ENCODE measurements at places on chromosomes 7 and 10.

GRCh38 chr7:16420329-16420648 is 1.0 kb downstream of the CRPPA start:
- no peak for DNase-seq

DNA sequence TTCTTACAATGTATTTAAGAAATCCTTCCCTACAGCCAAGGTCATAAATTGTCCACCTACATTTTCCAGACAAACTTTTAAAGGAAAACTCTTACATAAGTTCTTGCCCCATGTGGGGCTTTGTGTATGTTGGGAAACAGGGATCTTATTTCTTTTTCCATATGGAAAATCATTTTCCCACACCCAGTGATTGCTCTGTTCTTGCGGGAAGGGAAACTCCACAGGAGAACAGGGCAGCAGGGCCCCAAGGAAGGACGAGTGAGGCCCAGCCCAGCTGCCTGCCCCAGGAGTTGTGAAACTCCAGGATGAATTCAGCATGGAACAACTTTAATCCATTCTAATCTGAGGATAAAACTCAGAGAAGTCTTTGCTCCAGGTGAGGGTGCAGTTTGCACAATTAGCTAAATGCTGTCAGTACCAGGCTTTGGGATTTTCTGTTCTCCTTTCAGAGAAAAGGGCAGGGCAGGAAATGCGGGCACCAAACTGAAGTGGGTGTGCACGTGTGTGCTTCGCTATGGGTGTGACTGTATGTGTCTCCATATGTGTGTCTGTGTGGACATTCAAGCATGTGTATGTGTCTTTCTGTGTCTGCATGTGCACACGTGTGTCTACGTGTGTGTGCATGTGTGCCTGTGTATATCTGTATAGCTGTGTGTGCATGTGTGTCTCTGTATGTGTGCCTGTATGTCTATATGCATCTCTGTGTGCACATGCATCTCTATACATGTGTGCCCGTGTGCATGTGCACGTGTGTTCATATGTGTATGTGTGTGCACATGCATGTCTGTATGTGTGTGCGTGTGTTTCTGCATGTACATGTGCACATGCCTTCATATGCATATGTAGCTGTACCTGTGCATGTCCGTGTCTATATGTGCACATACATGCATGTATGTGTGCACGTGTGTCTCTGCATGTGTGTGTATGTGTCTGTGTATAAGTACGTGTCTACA is 102.0 kb upstream of the FAM20C start:
- no peak for DNase-seq

DNA sequence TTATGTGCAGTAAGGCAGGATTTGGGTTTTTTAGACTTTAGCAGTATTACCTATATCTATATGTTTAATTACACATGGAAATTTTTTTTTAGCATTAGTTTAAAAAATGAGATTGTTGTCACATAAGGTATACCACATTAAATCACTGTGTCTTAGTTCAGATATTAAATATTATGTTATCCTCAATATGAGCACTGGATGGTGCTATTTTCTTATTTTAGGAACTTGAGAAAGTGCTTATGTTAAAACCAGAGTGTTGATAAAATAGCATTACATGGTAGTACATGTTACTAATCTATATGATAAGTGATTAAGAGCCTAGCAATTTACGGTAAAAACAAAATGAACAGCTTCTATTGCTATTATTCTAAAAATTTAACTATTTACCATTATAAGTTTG is 28.8 kb downstream of the MIOS start:
- no peak for DNase-seq

- DNase-seq = no peak
These were observed 5.7 kb upstream of the ZNF503 start for GRCh38 chr10:75407224-75407712.

- no peak for DNase-seq
These were observed 58.1 kb downstream of the PRTFDC1 start for GRCh38 chr10:24894309-24894708.

- no peak for DNase-seq
These were observed 62.4 kb upstream of the WAPL start for GRCh38 chr10:86583983-86584382.

- no peak for DNase-seq
These were observed 26.6 kb downstream of the SLC29A3 start for GRCh38 chr10:71345694-71346093.

DNA sequence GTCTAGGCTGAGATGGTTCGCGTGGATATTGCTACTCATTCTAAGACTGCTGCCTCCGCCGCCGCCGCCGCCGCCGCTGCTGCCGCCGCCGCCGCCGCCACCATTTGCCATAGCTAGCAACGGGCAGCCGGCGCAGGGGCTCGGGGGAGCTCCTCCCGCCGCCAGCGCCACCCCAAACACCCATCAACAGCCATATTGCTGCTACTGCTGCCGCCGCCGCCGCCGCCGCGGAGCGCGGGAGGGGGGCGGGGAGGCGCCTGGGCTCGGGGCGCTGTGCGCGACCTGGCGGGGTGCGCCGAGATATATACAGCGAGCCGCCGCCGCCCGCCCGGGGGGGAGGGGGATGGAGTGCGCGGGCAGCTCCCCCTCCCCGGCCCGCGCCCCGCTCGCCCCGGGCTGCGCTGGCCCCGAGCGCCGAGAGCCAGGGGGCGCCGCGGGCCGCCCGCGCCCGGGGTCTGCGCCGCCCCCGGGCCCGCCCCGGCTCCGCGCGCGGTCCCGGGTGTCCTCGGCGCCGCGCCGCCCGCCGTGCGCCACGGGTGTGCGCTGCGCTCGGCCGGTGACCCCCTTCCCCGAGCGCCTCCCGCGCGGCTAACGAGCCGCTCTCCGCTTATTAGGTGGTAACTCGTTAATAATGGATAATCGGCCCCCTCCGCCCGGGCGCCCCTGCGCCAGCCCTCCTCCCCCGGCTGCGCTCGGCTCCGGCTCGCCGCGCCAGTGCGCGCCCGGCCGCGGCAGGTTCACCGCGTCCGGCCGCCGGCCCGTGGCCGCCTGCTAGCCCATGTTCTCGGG is at the start of gene KCNMA1:
Gene KCNMA1 (minus strand): TSS at position 277 of the 789 bp plus-strand sequence.
- DNase-seq = no peak

- DNase-seq = no peak
These were observed 346.2 kb upstream of the AOAH start for GRCh38 chr7:37070471-37070870.

GRCh38 chr10:110260746-110261477 is 43.8 kb downstream of the SMNDC1 start:
- DNase-seq = no peak

DNA sequence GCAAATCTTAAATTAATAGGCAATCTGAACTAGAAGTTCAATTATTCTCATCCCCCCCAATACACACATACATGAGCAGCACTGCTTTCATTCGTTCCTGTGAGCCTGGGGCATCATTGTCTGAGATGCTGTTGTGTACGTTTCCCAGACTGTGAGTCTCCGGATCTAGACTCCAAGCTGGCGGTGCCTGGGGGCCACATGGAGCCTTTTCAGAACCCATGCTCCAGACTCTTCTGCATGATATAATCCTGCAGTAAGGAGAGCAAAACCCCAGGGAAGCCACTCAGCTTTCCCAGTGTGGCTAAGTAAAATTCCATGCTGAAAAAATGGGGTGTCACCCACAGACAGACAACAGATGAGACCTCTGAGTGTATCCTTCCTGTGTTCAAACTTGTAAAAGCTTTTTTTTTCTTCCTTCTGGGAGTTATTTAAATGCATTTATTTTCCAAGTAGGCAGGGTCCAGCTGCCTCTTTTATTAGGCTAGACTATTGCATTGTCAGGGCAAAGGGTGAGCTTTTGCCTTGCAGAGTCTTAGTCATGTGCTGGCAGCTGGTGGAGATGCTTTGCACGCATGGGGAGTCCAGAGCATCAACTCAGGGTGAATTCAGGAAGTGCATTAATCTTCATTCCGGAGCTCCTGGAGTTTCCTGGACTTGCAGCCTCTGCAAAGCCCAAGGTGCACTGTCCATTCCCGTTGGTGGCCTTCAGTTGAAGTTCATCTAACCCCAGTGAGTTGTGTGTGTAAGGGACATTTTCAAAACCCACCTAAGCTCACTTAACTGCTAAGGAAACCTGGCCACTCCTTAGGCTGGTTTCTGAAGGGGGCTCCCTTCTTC is 185.7 kb upstream of the ADO start:
- DNase-seq = no peak

DNA sequence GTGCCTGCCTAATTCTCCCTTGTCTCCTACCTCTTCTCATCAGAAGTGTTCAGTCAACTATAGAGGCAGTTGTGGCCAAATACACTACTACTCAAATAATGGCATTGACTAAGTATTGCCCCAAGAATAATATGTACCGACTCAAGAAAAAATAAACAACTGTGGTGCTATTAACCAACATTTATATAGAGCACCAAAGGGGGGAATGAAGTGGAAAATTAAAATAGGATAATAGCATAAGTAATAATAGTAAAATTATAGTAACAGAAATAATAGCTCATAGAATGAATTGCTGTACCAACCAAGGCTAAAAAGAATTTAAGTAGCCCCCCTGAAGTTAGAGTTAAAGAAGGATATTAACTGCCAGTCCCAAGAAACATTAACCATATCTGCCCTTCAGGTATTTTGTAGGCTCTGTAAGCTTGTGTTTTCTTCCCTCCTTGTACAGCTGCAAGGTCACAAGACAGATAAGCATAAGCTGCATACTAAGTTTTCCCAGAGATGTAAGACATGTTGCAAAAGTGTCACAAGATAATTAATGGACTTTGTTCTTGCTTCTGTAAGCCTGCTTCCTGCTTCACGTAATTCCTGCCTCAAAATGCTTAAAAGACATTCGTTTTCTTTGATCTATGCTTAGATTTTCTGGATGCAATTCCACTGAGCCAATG is 10.9 kb upstream of the CYREN start:
- no peak for DNase-seq

- no peak for DNase-seq
These were observed 181.5 kb downstream of the EXOC4 start for GRCh38 chr7:133434246-133434865.

GRCh38 chr10:102422545-102423129 is 2.0 kb downstream of the FBXL15 start:
- DNase-seq = no peak

DNA sequence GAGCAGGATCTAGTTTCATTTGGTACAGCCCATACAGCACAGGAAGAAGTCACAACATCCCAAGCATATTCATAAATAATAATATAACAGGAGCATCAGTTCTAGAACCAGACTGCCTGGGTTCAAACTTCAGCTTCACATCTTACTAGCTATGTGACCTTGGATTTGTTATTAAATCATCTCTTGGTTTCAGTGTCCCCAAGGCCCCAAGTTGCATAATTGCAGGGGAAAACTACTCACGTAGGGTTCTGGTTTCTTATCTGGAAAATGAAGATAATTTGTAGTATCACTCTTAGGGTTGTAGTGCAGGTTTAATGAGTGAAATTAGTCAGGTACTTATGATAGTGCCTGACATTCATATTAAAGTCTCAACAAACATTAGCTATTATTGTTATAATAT is 5.5 kb upstream of the IQUB start:
- DNase-seq = no peak

DNA sequence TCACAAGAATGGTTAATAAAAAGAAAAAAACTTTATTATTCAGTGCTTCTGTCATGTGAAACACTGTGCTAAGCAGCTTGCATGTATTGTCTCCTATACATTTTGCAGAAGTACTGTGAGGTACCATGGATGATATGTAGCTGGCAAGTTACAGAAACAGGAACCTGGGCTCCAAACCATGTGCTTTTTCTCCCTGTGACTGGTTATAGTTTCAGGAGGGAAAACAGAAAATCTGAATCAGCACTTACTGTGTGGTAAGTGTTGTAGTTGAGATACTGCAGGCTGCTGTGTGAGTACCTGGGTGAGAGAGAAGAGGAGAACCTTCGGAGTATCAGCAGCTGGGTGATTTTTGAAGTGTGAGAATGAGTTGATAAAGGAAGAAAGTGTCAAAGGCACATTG is 285.0 kb downstream of the SUGCT start:
- DNase-seq = no peak

DNA sequence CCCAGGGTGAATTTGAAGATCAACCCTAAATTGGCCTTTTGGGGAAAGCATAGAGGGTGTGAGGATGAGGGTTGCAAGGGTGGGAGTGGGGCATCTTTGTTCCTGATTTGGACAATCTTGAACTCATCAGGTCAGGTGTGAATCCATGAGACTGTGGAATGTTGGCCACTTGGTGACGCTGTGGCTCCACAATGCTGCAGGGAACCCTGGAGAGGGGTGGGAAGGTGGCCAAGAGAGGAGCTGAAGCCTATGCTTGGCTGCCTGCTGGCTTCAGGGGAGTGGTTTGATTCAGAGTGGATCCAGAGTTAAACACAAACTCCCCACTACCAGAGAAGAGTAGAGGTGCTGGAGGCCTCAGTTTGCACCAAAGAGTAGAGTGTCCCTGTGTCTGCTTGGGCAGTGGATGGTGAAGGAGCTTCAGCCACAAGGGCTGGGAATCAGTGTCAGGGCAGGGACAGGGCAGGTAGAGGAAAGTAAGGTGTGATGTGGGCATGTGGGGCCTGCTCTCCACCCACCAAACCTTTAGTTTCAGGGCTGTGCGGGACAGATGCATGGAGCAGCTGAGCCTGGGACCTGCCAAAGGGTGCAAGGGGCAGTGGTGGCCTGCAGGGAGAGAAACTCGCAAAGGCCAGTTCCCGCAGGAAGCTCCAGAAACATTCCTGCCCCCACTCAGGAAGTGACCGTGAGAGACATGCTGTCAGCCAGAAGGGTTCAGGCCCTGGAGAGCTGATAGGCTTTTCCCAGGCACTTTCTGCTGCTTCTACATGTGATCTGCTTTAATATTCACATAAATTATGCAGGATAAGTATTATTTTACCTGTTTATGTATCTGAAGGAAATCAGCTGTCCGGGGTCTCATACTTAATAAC is 81.0 kb upstream of the PRSS58 start:
- DNase-seq = no peak

- no peak for DNase-seq
These were observed 76.7 kb upstream of the SFMBT2 start for GRCh38 chr10:7487528-7487927.

GRCh38 chr10:77168161-77168560 is 469.4 kb downstream of the KCNMA1 start:
- no peak for DNase-seq

- DNase-seq = no peak
These were observed 75.4 kb downstream of the ANK3 start for GRCh38 chr10:60314069-60314940.

DNA sequence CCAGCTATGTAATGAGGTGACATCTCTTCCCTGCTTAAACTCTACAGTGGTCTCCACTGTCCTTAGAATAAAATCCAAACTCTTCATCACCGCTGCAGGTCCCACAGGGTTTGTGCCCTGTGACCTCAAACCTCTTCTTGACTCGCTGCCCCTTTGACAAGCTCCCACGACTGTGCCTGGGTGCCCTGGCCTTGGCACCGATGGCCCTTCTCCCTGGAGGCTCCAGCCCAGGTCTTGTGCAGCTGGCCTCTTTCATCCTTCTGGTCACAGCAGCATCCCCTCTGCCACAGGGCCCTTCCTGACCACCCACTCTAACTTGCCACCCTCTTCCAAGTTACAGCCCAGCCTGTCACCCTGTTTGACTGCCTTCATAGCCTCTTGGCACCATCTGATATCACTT is 108.2 kb downstream of the DLG5 start:
- no peak for DNase-seq

- DNase-seq = no peak
These were observed 14.1 kb upstream of the DLD start for GRCh38 chr7:107876916-107877315.
